ENCODE measurements at places on chromosomes 7 and 10.

DNA sequence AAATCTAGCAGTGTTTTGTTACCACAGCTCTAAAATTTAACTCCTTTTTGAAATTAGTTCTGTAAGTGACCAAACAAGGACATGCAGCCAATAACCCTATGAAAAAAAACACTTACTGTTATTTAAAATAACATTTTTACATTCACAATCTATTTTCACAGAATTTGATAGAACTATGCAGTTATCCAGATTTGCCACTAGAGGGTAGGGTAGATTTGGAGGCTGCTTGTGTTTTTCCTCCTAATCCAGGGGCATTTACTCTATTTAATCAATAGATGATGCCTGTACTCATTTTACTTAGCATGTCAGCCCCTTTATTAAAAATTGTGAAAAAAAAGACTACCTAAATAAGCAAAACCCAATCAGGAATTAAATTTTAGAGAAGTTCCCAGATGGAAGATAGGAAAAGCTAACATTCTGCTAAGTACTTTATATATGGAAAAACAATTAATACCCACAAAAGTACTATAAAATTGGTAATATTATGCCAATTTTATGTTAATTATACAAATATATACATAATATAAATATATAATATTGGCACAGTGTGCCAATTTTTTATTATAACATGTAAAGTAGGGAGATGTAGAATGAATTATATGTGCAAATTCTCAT is 18.1 kb upstream of the LIPK start:
- DNase-seq, result peak; percentile 15

DNA sequence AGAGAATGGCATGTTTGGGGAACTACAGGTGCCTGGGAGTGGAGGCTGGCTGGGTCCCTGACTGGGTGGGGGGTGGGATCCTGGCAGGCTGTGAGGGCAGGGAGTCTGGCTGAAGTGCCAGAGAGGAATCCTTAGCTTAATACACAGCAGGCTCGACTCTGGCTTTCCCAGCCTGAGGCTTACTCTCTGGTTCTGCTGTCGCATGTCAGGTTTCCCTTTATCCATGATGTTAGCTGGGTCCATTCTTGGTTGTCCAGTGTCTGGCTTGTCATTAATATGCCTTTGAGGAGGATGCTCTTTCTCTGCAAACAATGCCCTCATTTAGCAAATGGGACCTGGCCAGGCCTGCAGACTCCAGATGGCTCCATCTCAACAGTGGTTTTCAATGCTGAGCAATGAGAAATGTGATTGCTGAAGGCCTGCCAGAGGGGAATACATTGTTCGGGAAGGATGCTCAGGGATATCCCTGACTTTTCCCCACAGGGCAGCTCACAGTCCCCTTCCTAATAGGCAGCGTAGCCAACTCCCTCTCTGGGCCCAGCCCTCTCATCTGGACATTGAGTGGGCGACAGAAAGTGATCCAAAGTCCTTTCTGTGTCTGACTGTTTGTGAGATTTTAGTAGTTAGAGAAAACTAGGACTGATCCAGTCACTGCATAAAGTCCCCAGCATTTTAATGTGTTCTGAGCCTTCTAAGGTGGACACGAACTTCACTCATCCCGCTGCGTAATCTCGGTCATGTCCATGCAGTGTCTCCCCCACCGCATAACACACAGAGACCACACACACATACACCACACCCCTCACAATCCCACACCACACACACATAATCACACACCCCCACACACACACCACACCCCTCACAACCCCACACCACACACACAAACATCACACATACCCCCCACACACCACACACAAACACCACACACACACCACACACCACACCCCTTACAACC is 124.9 kb downstream of the ANLN start:
- DNase-seq, result no peak

- no peak for DNase-seq
These were observed 13.9 kb downstream of the GRB10 start for GRCh38 chr7:50768485-50769474.

DNA sequence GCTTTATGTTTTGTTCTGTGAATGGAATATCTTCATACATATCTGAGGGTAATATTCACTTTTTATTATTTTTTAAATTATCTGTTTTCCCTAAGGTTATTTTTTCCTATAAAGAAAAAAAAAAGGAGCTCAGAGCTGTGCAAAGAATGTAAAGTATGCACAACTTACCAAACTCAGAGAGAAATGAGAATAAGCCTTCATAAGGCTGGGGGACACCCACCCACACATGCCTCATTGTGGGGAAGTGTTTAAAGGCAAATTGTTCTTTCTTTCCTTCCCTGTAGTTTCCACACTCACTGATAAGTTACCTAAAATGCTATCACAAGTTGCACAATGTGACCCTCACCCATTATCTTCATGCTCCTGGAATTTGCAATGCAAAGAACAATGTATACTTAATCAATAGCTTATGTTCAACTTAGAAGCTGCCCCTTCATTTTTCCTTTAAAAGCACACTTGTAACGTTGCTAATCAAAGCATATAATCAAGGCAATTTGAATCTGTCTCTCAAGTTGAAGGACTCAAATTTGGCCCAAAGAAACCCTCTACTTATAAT is 108.1 kb downstream of the GNAT3 start:
- no peak for DNase-seq

GRCh38 chr10:124387078-124387874 is 31.4 kb downstream of the OAT start:
- DNase-seq, result no peak

DNA sequence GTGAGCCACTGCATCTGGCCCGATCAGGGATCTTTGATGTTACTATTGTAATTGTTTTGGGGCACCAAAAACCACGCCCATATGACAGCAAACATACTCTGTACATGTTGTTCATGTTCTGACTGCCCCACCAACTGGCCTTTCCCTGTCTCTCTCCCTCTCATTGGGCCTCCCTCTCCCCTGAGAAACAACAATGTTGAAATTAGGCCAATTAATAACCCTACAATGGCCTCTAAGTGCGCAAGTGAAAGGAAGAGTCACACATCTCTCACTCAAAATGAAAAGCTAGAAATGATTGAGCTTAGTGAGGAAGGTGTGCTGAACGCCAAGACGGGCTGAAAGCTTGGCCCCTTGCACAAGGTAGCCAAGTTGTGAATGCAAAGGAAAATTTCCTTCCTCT is 50.3 kb upstream of the SDK1 start:
- DNase-seq, result no peak

GRCh38 chr10:16583382-16583781 is 61.7 kb upstream of the C1QL3 start:
- DNase-seq, result no peak

GRCh38 chr10:133000648-133001047 is 58.3 kb upstream of the CFAP46 start:
- DNase-seq, result no peak

DNA sequence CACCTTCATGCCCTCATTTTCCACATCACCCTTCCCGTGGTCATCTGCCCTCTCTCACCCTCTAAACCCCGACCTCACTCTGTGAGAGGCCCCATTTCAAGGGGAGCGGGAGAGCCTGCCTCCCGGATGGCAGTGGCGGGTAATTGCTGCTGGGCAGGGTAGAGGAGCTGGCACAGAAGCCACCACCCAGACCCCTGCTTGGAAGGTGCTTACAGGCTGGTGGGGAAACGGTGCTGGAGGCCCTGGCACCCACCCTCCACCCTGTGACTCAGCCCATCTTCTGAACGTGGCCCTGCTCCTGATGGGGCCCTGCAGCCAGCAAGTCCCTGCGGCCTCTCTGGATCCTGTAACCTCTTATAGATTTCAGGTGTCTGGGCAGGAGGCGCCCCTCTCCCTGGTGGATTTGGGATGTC is 10.6 kb upstream of the PWWP2B start:
- no peak for DNase-seq

DNA sequence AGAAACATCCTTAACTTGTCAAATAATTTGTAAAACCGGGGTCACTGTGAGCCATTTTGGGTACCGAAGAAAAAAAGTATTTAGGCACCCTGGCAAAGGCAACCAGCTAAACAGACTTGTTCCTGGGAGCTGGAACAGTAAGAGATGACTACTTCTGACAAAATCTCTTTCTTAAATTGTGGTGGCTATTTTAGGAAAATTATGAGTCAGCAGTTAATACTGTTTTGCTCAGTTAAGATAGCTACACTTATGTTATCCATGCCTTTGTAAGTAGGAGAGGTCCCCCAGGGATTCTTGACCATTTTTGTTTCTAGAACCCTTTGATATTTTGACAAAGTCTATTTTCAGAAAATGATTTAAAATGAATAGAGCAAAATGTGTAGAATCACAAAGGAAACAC is 68.7 kb downstream of the TAX1BP1 start:
- DNase-seq, result no peak

DNA sequence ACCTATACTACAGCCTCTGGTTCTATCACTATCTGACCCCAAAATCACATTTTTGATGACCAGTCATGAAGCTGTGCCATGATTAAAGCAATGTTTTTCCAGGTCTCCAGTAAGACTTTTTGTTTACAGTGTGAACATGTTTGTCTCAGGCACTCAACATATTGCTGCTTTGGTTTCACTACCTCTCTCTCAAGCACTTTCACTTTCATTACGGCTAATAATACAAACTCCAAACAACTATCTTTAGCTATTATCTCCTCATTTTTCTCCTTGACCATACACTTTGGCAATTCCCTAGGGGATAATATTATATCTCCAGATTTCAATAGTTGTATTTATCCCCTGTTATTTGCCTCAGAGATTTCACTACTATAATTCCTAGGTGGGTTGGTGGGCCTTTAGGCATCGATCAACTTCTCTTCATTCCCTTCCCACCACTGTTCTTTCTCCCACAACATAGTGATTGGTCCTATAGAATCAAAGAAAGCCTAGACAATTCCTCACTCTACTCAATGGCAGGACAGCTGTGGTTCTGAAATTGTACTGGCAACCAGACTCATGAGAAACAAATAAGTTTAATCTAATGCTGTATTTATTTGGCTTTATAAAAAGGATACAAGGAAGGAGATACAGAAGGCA is 261.4 kb upstream of the ZWINT start:
- no peak for DNase-seq

GRCh38 chr10:19803676-19804075 is 12.6 kb upstream of the PLXDC2 start:
- DNase-seq, result no peak

DNA sequence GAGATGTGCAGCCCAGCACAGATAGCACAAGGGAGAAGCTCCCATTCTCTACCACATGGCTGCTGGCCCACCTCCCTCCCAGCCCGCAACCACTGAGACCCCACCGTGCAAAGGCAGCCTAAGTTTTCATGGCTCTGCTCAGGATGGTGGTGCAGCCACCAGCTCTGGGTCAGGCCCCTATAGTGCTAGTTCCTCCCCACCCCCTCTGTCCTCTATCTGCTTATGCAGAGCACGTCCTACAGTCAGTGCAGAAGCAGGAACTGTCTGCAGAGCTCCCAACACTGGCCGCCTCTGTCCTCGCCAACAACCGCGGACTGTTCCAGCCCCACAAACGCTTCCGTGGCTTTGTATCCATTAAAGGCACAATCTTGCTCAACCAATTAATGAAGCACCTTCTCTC is 278.9 kb downstream of the GRID1 start:
- no peak for DNase-seq

DNA sequence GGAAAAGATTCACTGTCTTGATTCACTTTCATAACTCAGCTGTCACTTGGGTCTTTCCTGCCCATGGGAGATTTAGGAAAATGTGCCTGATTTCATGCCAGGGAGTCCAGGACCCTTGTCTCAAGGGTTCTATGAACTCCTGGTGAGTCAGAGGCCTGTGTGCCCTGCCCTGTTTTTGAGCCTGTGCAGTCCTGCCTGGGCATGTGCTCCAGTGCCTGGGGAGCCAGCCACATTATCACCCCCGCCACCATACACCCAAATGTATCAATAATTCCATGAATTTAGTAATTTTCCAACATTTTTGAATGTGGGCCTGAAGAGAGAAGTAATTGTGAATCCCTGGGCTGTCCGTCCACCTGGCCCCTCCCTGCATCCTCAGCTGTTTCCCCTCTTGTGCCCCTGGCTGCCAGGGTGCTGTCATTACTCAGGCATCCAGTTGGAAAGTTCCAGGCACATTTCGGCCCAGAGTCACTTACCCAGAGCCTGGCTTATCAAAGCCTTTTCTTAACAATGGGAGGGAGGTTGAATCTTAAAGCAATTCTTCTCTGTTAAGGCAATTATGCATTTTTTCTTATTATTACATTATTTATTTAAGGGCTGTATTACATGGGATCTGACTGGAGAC is 287.8 kb upstream of the CDC14C start:
- no peak for DNase-seq

- DNase-seq, result no peak
These were observed 3.2 kb downstream of the AGR2 start for GRCh38 chr7:16801579-16801978.

DNA sequence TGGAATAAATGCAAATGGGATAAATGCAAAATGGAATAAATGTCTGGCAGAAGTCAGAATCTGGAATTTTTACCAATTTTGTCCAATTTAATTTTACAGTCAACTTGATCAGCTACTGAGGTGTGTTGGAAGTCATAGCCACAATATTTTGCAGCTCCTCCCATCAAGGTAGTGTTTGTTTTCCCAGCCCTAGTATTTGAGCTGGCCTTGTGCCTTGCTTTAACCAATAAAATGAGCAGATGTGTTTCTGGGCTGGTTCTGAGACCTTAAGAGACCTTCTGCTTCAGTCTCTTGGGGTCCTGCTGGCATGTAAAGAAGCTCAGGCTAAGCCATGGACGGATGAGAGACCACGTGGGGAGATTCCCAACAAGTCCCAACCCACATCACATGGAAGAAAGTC is 42.7 kb upstream of the RSBN1L start:
- no peak for DNase-seq

DNA sequence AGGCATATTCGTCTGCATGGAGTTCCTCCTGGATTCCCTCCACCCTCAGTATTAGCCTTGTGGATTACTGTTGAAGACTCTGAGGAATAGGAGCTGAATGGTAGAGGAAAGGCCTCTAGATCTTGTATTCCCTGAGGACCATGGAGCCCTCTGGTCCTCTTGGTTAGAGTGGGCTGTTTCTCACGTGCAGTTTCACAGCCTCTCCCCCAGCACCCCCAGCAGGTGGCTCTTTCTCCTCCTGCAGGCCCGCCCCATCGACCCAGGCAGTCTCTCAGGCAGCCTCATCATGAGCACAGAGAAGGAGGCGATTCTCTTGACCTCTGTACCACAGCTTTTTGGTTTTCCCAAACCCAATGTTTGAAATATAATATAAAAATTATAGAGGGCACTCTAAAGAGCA is 102.0 kb downstream of the WNT2 start:
- DNase-seq, result no peak
